HTR-8/SVneo (cell line): ENCODE measurements at places on chromosomes 5 and 9.

- DNase-seq: no peak
Observed at GRCh38 chr5:98458004-98458403, 315.5 kb upstream of the RGMB start.

- no peak for DNase-seq
Observed at GRCh38 chr5:77494935-77495334, 2.8 kb upstream of the WDR41 start.

GRCh38 chr9:135743546-135744332 lies 41.8 kb downstream of the KCNT1 start:
- DNase-seq: no peak

- DNase-seq: no peak
Observed at GRCh38 chr9:20838218-20838617, 154.2 kb downstream of the FOCAD start.

DNA sequence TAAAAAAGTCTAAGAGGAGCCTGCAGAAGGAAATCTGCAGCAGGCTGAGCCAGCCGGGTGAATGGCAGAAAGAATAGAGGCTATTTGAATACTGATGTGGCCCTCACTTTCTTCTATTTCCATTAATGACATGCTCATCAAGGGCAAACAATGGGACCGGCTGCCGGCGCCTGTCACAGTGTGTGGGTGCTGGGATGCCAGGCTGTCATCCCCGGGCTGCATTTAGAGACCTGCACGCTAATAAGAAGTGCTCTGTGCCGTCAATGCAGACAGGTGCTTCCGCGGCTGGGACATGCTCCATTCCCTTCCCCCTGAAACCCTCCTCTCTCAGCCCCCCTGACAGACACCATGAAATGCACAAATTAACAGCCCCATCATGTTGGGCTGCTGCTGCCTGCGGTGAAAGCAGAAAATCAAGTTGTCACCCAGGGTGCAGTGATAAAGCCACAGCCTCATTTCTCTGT lies 217.7 kb upstream of the TBCA start:
- no peak for DNase-seq

GRCh38 chr5:104412649-104413240 lies 850.2 kb upstream of the NUDT12 start:
- DNase-seq: no peak

- DNase-seq: no peak
Observed at GRCh38 chr5:134526483-134527155, 1.1 kb downstream of the JADE2 start.

GRCh38 chr5:72167804-72168203 lies 60.5 kb downstream of the MAP1B start:
- no peak for DNase-seq

DNA sequence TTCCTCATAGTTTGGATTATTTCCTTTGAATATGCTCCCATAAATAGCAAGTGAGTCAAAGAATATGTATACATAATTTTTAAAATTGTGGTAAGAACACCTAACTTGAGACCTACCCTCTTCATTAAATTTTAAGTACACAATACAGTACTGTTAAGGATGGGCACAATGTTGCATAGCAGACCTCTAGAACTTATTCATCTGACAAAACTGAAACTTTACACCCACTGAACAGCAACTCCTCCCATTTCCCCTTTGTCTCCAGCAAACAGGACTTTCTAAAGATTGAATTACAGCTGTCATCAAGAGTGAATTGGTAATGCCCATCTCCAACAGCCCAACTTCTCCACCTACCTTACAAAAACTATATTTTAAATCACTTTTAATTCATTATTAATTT lies 388.9 kb downstream of the HTR1A start:
- DNase-seq: no peak

- DNase-seq: no peak
Observed at GRCh38 chr9:115649991-115650472, 503.6 kb upstream of the PAPPA start.
